Stimulated activated CD8-positive, alpha-beta memory T cell treated with anti-CD3 and anti-CD28 coated beads, Interleukin-2, amount 100 ng/mL, for 48 hours (primary cell): ENCODE measurements at places on chromosomes 7 and 10.

- no peak for DNase-seq
These were observed 8.7 kb downstream of the ZKSCAN1 start for GRCh38 chr7:100024020-100024619.

GRCh38 chr7:132650498-132650897 is 74.2 kb upstream of the PLXNA4 start:
- DNase-seq = no peak

- no peak for DNase-seq
These were observed 68.9 kb downstream of the DYNC1I1 start for GRCh38 chr7:95840953-95841950.

DNA sequence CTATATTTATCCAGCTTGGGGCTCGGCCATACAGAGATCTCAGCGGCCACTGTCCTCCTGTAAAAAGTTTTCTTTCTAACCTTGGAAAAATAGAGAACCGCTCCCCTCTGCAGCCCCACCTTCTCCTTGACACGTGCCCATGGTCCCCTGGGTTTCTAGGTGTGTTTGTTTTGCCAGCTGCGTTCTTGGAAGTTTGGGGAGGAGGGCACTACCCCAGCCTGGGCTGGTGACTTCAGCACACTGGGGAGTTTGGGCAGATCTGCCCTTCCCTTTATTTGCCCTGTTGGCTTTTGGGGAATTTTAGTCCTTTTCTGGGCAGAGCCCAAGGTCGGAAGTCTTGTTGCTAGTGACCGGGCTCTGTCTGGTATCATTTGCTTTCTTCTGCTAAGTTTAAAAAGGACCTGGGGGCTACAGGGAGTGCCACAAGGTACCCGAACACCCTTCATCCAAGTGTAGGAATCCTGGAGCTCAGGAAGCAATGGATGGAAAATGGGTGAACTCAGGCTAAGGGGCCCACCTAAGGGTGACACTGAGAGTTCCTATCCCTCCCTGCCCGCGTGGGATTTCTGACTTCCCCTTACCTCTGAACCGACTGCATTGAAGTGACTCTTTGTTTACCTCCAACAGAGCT is 1.7 kb downstream of the ADAMTS14 start:
- no peak for DNase-seq

GRCh38 chr10:9285690-9286089 is 1231.2 kb downstream of the GATA3 start:
- no peak for DNase-seq

- DNase-seq = no peak
These were observed 14.6 kb downstream of the IFIT3 start for GRCh38 chr10:89342206-89342958.

DNA sequence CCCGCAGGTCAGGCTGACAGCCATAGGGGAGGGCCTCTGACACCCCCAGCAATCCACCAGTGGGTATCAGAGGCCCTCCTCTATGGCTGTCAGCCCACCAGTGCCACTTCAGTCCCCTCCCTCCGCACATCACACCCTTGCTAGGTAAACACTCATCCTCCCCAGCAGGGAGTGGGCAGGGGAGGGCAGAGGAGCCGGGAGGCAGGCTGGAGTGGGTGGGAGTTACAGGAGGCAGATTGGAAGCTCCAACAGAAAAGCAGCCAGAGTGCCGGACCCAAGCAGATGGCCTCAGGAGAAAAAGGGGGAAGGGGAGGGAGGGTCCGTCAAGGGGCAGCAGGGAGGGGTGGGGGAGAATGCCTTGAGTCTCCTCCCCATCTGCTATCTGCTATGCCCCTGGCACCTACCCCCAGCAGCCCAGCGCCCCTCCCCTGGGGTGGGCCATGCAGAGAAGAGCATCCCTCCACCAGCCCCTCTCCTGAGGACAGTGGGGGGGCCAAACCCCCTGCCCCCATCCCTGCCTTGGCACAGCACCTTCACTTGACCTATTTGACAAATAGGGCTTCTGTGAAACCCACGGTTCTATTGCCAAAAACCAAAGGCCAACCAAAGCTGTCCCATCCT is 2.4 kb downstream of the RASGEF1A start:
- DNase-seq = no peak

GRCh38 chr7:110386006-110386405 is 704.9 kb upstream of the LRRN3 start:
- no peak for DNase-seq

GRCh38 chr7:44555350-44555749 is 14.2 kb upstream of the NPC1L1 start:
- no peak for DNase-seq

DNA sequence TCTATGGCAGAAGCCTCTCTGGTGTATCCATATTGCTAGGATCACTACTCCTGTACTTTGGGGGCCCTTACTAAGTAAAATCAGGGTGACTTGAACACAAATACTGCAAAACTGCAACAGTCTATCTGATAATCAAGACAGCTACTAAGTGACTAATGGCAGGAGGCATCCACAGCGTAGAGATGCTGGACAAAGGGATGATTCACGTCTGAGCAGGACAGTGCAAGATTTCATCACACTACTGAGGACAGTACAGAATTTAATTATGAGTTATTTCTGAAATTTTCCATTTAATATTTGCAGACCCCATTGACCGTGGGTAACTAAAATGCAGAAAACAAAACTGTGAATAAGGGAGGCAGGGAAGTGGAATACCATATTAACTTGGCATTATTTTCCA is 10.4 kb downstream of the CUL2 start:
- DNase-seq = no peak

DNA sequence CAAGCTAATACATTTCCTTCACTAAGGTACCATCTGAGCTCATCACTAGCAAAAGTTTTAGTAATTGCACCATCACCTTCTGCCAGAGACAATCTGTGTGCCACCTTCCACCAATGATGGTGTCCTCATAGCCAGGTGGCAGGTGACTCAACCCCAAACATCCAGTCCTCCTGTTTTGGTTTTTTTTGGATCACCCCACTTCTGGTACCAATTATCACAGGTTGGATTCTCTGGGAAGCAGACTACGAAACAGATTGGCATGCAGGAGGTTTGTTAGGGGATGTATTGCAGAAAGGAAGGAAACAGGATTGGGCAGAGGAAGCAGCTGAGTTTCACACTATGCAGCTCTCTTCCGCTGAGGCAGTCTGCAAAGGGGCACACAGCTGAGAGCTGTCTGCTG is 4.5 kb upstream of the TACC2 start:
- no peak for DNase-seq

GRCh38 chr7:924541-925231 is 29.8 kb downstream of the ADAP1 start:
- DNase-seq = peak; percentile 80

DNA sequence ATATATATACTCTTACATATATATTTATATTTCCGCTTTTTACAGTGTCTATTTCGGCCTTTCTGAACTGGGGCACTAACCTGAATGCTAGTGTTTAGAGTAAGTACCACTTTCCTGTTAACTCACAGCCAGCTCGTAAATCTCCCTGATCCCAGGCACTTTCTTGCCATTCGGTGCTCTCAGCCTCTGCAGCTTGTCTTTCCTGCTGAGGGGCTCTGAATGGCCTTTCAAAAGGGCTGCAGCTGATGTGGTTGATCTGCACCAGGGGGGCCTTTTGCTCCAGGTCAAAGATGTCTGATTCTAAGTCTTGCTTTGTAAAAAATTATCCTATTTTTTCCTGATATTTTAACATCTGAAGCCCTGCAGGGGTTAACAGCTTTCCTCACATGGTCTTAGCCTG is 25.5 kb upstream of the HPS1 start:
- DNase-seq = no peak

- DNase-seq = no peak
These were observed 57.8 kb upstream of the ANKRD30A start for GRCh38 chr10:37067576-37067975.

DNA sequence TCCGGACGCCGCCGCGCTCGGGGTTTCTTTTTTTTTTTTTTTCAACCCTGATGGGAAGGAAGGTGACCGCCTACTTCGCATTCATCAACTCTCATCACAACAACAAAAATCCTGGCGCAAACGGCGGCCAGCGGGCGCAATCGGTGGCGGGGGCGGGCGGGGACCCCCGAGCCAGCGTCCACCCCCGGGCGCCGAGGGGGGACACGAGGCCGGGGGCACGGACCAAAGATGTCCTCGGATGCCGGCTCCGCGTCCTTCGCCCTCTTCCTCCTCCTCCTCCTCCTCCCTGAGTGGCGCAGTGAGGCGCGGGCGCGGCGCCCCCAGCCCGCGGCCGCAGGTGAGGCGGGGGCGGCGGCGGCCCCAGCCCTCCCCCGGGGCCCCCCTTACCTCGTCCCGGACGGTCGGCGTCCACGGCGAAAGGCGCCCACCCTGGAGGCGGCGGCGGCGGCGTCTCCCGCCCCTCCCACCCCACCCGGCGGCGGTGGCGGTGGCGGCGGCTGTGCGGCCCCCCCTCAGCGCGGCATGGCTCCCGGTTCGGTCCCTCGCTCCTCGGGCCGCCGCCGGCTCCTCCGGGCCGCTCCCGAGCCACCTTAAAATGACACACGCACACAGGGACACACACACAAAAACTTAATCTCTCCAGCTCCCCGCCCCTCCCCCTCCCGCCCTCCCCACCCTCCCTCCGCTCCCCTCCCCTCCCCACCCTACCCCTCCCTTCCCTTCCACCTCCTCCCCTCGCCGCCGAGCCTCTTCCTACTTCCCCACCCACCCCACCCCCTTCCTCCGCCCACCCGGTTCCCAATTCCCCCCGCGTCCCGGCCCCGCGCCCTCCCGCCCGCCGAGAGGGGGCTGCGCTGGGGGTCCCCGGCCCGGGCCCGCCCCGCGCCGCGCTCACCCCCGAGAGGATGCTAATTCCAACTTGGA is at the start of gene CTBP2:
Gene CTBP2 (minus strand): TSS at position 632 of the 924 bp plus-strand sequence.
- no peak for DNase-seq

DNA sequence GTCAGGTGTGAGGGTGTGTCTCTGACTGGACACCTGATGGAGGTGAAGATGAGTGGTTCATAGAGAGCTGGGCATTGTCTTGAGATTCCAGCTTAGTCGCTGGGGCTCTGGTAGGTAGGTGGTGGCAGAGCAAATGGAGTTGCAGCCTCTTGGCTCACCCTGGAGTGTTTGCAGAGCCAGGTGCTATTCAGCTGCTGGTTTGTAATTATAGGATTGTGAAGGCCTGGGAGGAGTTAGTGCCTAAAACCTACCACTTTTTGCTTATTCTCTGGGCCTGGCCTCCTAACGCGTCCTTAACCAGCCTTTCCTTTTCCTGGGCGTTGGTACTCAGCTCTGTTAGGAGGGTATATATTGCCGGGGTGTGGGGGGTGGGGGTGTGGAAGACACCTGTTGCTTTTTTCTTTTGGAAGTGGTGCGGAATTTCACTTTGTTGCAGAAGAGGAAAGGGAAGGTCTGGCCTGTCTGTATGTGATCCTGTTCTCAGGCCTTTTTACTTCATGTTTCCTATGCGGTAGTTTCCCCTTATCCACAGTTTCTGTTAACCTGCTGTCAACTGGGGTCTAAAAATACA is 3.2 kb downstream of the PPRC1 start:
- no peak for DNase-seq

DNA sequence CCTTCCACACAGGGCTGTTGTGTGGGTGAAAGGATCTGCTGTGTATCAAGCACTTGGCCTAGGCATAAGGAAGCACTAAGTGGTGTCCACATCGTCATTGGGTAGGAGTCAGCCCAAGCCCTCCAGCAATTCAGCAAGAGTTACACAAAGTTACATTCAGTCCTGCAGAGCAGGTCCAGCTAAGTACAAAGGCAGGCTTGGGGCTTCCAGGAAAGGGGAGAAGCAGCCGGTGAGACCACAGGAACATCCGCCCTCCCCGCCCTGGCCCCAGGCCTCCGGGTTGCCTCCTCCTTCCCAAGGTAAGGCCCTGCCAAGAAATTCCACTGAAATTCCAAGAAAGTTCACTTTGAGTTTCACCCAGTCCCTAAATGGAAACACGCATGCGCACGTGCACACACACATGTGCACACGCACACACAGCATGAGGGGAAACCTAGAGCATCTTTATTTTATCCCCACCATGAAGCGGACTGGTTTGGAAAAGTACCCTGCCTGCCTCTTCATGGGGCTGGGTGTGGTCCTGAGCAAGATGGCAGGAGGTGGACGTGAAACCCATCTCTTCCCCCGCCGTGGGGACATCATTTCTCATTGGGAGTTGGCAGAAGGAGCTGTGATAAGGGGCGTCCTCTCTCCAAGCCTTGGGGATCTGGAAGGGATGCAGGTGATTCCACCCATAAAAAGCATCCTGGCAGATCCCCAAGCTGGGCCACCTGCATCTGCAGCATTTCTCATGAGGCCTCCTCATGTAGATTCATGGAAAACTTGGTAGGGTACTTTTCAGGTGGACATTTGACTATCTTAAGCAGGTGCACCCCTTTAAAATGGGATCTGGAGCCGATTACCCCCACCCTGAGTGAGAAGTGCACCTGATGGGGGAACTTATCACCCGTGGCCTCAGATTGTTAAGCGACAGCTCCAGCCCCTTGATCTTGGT is 69.1 kb upstream of the NANOS1 start:
- no peak for DNase-seq

- no peak for DNase-seq
These were observed 2.9 kb downstream of the GPR37 start for GRCh38 chr7:124762611-124763143.

GRCh38 chr10:46074196-46074946 is 28.3 kb upstream of the MSMB start:
- DNase-seq = no peak

DNA sequence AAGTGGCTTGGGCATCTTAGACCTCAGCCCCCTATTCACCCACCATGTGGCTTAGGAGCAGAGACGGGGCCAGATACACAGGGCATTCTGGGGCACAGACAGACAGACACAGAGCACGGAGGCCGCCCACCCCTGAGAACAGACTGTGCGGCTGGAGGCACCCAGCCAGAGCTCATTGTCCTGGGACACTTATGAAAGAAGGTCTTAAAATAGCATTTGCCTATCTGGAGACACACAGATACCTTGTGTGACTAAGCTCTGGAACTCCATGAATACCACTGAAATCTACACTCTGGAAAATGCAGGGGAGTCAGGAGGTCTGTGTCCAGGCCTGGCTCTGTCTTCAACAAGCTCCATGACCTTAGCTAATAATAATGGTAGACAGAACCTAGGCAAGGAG is 41.4 kb upstream of the ADO start:
- no peak for DNase-seq

DNA sequence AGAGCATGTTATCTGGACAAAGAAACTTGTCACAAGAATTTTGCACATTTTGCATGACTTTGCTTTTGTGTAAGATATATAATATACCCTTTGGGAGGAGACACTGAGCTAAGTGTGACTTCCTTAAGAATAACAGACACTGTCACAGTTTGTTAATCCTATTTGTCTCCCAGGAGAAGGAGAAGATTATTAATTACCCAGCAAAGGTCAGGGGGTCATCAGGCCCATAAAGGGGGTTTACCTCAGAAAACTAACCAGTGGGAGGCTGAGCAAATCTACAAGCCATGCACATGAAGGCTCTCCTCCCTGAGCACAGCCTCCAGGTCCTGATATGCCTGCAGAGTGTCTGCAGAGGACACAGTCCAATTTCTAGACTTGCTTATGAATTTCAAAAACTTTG is 10.1 kb upstream of the MET start:
- no peak for DNase-seq

GRCh38 chr10:101111547-101111946 is 19.6 kb upstream of the TLX1 start:
- no peak for DNase-seq

DNA sequence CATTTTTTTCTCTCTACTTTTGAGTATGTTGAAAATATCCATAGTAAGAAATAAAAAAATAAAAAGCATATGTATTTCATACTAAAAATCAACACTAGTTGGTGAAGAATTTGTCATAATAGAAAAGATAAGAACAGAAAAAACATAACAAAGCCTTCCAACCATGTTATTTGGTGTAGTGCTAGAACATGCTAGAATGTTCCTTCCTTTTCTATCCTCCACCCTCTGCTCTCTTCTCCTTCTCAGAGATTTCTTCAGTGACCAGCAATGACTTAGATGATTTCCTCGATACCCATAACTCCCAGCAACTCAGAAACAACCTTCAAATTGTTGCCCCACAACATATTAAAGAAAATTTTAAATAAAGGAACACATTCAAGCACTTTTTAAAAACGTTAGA is 2.6 kb downstream of the ZC3HAV1 start:
- no peak for DNase-seq
